ENCODE measurements at places on chromosomes 7 and 10. TPM values are rescaled to one million over a fixed set of nuclear protein-coding genes. Genes with fewer than 3 reads are reported as not detected.

TRRAP gene
- total RNA-seq, result 66.9 TPM

GRCh38 chr7:133742709-133743538 lies 384.2 kb upstream of the LRGUK start:
- H3K4me1 ChIP-seq, result no peaks in the 10 kb centered on the region
- H3K27ac ChIP-seq, result no peak overlapping the region
- no peaks in the 10 kb centered on the region for H3K27me3 ChIP-seq
- H3K36me3 ChIP-seq, result no peaks in the 10 kb centered on the region
- DNase-seq, result no peak

DNA sequence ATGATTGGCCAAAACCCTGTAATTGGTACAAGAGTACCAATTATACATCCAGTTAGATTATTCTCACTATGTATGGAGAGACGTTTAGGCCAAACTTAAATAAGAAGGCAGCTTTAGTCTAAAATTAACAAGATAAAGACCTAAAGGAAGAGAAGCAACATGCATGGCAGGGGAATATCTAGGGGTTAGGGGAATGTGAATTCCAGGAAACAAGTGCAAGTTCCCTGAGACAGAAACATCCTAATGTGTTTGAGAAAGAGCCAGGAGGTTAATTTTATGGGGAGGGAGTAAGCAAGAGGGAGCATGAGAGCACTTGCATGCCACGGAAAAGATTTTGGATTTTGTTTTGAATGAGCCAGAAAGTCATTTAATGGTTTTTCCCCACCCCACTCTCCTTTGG lies 39.6 kb upstream of the CCDC6 start:
- no peaks in the 10 kb centered on the region for H3K4me1 ChIP-seq
- H3K36me3 ChIP-seq, result no peaks in the 10 kb centered on the region
- H3K27me3 ChIP-seq, result peaks cover 3% of the 10 kb centered on the region
- no peak overlapping the region for H3K4me3 ChIP-seq

DNA sequence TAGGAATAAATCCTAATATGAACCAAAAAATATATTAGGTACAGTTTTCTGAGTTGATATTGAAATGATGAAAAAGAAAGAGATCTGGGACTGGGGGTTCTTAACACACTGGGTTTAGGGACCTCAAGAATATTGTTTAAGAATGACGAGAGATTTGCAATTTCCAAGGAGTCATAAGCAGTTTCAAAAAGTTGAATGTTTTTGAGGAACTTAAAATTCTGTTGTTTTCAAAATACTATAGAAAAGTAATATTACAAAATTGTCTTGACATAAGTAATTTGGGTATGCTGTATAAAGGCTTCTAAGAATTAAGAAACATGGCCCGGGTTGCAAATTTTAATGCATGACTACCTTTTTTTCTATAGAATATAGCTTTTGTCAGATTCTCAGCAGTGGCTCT lies 88.1 kb downstream of the AUTS2 start:
- H3K4me1 ChIP-seq, result no peaks in the 10 kb centered on the region
- DNase-seq, result no peak
- no peak overlapping the region for H3K27ac ChIP-seq

SLC29A4 gene
- 0.29 TPM for total RNA-seq
